ENCODE measurements at places on chromosomes 1 and 21.

- DNase-seq, result no peak
Measured at GRCh38 chr1:70807088-70807664, 240.4 kb downstream of the PTGER3 start.

GRCh38 chr1:64624218-64624713, 120.6 kb upstream of the RAVER2 start:
- DNase-seq, result no peak

DNA sequence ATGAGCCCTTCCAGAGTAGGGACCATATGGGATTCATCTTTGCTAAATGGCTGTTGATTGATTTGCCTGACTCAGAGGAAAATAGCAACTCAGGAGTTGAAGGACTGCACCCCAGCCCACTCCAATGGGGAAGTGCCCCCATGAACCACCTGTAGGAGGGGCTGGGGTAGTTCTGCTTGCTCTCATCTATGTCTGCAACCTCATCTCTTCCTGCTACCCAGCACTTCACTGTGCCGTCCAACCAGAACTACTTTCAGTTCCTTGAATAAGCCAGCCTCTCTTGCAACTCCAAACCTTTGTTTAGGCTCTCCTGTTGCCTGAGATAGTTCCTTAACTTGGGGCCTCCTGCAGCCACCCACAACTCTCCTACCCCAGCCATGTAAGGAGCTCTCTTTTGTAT, 26.6 kb downstream of the BEND5 start:
- no peak for DNase-seq

- no peak for DNase-seq
Measured at GRCh38 chr1:147479864-147480564, 61.3 kb upstream of the BCL9 start.

- no peak for DNase-seq
Measured at GRCh38 chr1:202858331-202858730, 30.6 kb downstream of the RABIF start.

DNA sequence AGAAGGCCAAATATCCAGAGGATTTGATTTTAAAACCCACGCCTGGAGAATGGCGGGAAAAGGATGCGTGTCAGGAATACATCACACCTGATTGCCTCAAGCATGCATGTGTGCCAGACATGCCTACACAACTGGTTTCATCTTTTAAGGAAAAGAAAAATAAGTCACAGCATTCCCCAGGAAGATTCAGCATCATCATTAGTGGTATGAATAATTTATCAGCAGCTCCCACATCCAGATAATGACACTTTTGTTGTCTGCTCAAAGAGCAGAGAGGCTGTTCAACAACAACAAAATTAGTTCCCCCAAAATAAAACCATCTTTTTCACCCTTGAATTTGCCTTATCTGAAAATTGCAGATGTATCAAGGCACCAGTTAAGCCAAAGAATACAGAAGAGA, 328.6 kb upstream of the C1orf87 start:
- no peak for DNase-seq

GRCh38 chr1:200857804-200858203, 15.0 kb upstream of the GPR25 start:
- no peak for DNase-seq

DNA sequence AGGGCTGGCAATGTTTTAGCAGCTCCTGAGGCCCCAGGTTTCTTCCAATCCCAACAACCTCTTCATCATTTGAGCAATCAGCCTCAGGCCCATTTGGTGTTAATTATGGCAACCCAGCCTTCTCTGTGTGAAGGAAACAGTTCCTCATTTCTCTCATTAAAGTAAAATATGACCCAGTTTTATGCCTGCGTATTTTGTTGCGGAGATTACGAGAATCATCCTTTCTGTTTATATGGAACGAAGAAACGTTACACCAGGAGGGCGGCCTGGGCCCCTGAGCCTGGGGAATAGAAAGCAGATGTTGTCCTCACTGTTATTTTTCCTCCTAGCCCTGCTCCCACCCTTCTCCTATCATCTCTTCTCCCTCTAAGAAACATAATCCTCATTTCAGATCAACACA, 332.2 kb upstream of the USP24 start:
- DNase-seq, result no peak

- DNase-seq, result no peak
Measured at GRCh38 chr1:6166221-6166620, 13.9 kb downstream of the CHD5 start.

GRCh38 chr21:37026499-37026898, 20.0 kb downstream of the RIPPLY3 start:
- DNase-seq, result no peak

DNA sequence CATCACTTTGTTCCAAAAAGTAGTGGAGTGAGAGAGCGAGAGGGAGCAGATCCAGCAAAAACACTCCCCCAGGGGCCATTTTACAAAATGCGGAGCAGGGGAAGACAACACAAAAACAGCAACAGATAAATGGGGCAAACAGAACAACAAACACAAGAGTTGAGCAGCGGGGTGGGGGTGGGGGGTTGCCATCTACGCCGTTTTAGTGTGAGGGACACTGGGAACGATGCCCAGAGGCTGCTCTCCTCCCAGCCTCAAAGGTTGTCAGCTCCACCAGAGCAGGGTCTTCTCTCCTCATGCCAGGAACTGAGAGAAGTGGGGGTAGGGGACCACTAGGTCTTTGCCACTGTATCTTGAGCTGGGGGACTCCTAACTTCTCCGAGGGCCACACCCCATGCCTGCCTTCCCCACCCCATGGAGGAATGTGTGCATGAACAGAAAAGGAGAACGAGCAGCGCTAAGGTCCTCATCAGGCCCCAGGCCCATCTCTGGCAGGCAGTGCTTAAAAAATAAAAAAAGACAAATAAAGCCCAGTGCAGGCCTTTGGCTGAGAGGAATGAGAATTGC, 1.3 kb upstream of the PBXIP1 start:
- DNase-seq, result no peak

DNA sequence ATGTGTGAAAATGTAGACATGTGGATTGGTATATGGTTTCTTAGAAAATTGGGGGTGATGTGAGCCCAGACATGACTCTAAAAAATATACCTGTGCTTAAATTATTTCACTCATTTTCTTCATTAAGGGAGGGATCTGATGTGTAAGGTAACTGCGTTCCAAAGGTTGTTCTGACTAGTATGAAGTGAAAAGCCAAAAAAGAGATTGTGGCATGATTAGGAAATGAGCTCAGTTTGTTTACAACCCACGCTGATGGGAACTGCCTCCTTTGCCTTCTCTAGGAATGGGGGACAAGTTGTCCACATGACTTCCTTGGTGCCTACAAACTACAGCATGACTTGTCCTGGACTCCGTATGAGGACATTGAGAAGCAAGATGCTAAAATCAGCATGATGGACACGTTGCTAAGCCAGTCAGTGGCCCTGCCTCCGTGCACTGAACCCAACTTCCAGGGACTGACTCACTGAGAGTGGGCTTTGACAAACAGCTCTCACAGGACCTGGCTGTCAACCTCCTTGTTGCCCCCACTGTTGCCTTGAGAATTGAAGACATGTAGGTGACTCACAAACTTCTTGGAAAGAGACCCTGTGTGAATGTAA, 8.0 kb downstream of the C1orf50 start:
- DNase-seq, result no peak

DNA sequence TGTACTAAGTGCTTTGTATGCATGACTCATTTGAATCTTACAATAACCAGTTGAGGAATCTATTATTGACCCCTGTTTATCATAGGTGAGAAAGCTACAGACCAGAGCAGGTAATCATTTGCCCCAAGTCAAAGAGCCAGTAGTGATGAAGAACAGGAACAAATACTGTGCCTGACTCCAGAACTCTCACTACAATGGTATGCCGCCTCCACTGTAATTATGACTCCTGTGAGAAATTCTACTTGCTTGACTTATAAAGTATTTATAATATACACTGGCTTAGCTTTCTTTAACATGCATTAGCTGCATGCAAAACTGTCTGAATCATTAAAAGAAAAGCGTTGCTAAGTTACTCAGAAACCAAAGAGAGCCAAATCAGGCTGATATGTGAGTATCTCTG, 92.6 kb downstream of the ZNF281 start:
- no peak for DNase-seq

- peak; percentile 68 for DNase-seq
Measured at GRCh38 chr1:40951943-40952743, 27.4 kb upstream of the CTPS1 start.

DNA sequence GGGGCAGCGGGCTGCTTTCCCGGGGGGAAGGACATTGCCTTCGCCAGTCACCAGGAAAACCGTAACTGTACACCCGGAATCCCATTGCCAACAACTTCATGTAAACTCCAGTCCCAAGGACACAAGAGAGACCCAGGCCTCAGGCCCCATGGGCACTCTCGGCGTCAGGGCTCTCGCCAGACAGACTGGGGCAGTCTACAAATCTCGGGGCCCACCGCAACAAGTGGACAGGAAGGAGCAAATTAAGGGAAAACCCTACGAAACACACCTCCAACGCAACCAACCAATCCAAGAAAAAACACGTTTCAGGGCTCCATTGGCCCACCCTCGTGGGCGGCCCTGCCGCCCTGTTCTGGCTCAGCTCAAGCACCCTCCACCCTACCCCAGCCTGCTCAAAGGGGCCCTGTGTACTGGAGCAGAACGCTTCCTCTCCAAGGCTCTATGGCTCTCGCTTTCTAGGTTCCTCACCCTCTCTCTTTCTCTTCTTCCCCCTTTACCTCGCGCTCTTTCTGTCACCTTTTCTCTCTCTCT, 4.6 kb upstream of the ZNF678 start:
- no peak for DNase-seq

GRCh38 chr1:221644663-221645258, 97.1 kb downstream of the DUSP10 start:
- DNase-seq, result no peak

DNA sequence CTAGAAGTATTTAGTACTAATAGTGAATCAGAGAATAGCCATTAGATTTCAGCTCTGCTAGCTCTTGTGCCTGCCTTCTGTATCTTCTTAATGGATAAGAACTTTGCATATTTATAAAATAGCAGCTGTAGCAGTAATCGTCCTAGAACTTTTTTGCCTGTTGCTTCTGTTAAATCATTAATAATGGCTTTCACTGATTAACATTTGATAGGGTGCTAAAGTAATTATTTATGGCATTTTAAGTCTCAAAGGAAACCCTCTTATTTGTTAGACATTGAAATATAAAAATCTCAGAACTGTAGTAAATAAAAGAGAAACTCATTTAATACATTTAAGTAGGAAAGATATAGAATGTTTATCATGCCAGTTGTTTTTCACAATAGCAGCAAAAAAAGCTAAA, 27.0 kb downstream of the SPEN start:
- DNase-seq, result no peak

DNA sequence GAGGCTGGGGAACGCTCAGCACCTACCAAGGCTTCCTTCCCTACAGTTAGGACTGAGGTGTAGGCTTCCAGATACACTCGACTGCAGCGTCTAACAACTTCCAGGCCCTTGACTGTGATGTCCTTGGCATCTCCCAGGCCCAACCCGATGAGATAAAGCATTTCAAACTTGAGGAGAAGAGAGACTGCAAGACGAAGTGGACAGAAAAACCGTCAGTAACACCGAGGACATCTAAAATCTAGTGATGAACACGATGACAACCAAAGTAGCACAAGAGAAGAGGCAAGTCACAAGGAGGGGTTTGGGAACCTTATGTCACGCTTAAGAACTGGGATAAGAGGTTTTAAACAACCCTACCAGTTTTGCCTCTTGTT, 314 bp downstream of the DPH5 start:
- DNase-seq, result peak; percentile 87

- no peak for DNase-seq
Measured at GRCh38 chr1:53187401-53187800, 9.2 kb upstream of the CPT2 start.

DNA sequence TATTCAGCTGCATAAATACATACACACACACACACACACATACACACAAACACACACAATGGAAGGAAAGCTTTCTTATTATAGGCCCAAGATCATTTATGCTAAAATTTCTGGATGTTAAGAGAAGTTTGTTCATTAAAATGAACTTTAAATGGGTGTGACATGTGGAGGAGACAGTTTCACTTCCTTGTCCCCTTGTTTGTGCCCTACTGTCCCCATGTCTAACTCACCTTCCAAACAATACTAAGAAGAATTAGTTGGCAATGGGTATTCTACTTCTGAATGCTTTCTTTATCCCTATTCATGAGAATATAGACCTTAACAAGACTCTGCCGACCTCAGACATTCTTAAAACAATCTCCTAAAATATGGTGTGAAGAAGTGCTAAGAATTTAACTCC, 63.5 kb upstream of the NRIP1 start:
- no peak for DNase-seq

- DNase-seq, result no peak
Measured at GRCh38 chr1:229223498-229223897, 47.4 kb upstream of the RAB4A start.

GRCh38 chr1:168861421-168862004, 132.5 kb upstream of the DPT start:
- peak; percentile 89 for DNase-seq

DNA sequence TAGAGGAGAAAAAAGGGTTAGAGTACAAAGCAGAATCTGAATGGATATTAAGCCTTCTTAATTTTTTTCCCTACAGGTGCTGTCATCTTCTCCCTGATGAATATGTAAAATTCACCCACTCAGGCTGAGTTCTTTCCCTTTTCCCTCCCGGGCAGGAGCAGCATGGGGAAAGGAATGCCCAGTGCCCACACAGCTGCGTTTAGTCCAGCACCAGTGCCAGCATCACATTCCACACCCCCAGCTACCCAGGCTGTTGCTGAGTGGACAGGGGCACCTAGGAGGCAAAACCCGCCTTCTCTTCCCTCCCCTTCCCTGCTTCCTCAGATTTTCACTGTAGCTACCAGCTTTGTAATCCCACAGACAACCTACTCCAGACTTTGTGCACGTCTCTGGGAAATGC, 3.4 kb upstream of the CADM3 start:
- DNase-seq, result no peak

GRCh38 chr21:42671778-42672593, 18.6 kb downstream of the PDE9A start:
- no peak for DNase-seq

DNA sequence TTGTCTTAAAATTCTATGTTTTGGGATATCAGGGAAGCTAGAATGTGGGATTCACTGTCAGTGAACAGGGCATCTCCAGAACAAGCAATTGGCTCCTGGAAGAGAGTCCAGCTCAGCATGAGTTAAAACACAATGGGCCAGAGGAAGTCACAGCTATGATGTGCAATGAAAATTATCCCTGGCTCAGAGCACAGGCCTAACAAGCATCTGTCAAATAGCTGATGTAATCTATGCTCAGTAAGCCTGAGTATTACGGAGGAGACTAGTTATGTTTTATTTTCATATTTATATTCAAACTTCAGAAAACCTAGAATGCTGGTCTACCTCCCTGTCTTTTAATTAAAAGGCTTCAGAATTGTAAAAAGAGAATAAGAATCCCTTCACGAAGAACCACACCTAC, 41.6 kb downstream of the PARP1 start:
- no peak for DNase-seq

GRCh38 chr1:27643600-27644368, 8.8 kb upstream of the FGR start:
- no peak for DNase-seq

GRCh38 chr1:34743775-34744174, 11.1 kb upstream of the GJB5 start:
- DNase-seq, result no peak

- peak; percentile 15 for DNase-seq
Measured at GRCh38 chr1:84406346-84406861, 8.1 kb downstream of the DNASE2B start.

GRCh38 chr1:19484798-19485361, 459 bp downstream of the CAPZB start:
- no peak for DNase-seq

All from NCI-H526 treated with DMSO at 0.1 percent for 48 hours (cell line).